ENCODE measurements at places on chromosomes 1 and 21. TPM values are rescaled to one million over a fixed set of nuclear protein-coding genes. Genes with fewer than 3 reads are reported as not detected.
A peak's percentile ranks its signal among the peaks of the same experiment; 100 is the strongest.

GRCh38 chr1:241531195-241532161 lies 700 bp upstream of the KMO start:
- no peaks in the 10 kb centered on the region for H3K36me3 ChIP-seq
- DNase-seq: no peak
- no peak overlapping the region for H3K27ac ChIP-seq
- H3K4me3 ChIP-seq: peak overlapping the region; percentile 49
- no peaks in the 10 kb centered on the region for H3K27me3 ChIP-seq

DCDC2B gene
- not detected for total RNA-seq

GRCh38 chr1:205041001-205041715 lies 1.9 kb upstream of the CNTN2 start:
- DNase-seq: no peak
- H3K27me3 ChIP-seq: no peaks in the 10 kb centered on the region
- H3K36me3 ChIP-seq: no peaks in the 10 kb centered on the region
- H3K4me3 ChIP-seq: no peak overlapping the region
- H3K27ac ChIP-seq: no peak overlapping the region
- H3K4me1 ChIP-seq: no peaks in the 10 kb centered on the region

DNA sequence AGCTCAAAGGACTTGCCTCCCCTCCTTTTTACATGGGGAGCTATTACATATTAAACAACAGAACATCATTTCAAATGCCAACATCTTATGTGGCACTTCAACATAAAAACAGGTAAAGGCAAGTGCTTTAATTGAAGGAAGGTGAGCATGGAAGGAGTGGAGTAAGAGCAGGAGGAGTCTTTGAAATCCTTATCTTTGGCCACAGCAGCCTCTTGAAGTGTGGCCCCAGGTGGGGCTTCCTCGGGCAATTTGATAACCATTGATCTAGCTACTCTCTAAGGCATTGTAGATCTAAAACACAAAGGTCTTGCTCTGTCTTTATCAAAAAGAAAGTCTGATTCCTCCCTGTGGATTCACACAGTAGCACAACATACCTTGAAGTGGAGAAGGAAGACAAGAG lies 70.9 kb upstream of the PPP2R5A start:
- DNase-seq: no peak
- H3K36me3 ChIP-seq: no peaks in the 10 kb centered on the region
- no peaks in the 10 kb centered on the region for H3K4me1 ChIP-seq
- no peak overlapping the region for H3K4me3 ChIP-seq
- no peaks in the 10 kb centered on the region for H3K27me3 ChIP-seq
- no peak overlapping the region for H3K27ac ChIP-seq

DNA sequence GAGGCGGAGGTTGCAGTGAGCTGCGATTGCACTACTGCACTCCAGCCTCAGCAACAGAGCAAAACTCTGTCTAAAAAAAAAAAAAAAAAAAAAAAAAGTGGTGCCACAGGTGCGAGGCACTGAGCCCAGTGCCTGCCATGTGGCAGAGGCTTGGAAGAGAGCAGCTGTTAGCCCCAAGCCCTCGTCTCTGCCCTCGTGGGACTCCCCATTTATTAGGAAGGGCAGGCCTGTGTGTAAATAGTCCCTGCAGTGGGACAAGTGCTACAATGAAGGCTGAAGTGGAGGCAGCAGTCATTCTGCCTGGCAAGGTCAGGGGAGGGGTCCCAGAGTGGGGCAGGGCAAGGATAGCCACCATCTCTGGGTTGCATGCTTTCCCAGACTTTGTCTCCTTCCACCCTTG lies 6.5 kb downstream of the RPS6KA1 start:
- no peak overlapping the region for H3K27ac ChIP-seq
- H3K27me3 ChIP-seq: no peaks in the 10 kb centered on the region
- no peaks in the 10 kb centered on the region for H3K4me1 ChIP-seq
- H3K4me3 ChIP-seq: no peak overlapping the region
- H3K36me3 ChIP-seq: no peaks in the 10 kb centered on the region

- DNase-seq: no peak
- H3K27ac ChIP-seq: no peak overlapping the region
- H3K36me3 ChIP-seq: no peaks in the 10 kb centered on the region
- H3K4me1 ChIP-seq: no peaks in the 10 kb centered on the region
Observed at GRCh38 chr1:238647877-238648276, 738.5 kb upstream of the CHRM3 start.

BTBD8 gene
- total RNA-seq: 3.6 TPM

DNA sequence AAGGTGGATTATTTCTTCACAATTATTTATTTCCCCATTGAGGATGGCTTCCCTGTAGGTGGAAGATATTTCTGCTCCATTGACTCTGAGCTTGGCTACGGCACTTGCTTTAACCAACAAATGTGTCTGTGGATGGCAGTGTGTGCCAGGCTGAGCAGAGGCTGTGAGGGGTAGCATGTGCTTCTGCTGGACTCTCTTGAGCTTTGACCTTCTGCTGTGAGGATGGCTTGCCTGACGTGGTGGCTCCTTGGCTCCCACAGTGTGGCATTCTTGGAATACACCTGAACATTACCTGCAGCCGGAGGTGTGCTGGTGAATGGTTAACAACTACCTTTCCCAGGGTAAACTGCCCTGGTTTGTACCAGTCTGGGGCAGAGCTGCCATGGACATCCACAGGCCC lies 46.8 kb downstream of the WDR3 start:
- no peak for DNase-seq
- H3K36me3 ChIP-seq: no peaks in the 10 kb centered on the region
- no peak overlapping the region for H3K4me3 ChIP-seq
- H3K4me1 ChIP-seq: no peaks in the 10 kb centered on the region
- H3K27ac ChIP-seq: no peak overlapping the region

DNA sequence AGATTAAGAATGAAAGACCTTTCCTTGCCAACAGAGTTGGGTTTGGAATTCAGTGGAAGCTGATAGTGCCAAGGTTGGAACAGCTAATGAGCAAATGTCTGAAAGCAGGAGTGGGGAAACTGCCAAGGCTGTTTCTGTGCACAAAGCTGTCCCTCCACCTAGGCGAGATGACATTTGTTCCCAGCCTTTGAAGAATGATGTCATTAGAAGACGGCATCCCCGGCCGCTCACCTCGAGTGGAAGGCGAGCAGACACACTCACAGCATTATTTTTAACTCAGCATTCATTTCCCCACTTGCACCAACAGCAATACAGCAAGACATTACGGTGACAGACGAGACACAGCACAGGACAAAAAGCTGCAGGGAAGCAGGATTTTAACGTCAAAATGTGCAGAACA lies 463.9 kb downstream of the PCP4 start:
- no peaks in the 10 kb centered on the region for H3K36me3 ChIP-seq
- H3K4me3 ChIP-seq: no peak overlapping the region
- H3K27me3 ChIP-seq: no peaks in the 10 kb centered on the region

RPL5 gene
- total RNA-seq: 617 TPM

IGSF3 gene
- total RNA-seq: 0.64 TPM

- no peaks in the 10 kb centered on the region for H3K4me1 ChIP-seq
- H3K4me3 ChIP-seq: no peak overlapping the region
- no peak for DNase-seq
Observed at GRCh38 chr1:160996178-160996577, 24.8 kb downstream of the F11R start.

DNA sequence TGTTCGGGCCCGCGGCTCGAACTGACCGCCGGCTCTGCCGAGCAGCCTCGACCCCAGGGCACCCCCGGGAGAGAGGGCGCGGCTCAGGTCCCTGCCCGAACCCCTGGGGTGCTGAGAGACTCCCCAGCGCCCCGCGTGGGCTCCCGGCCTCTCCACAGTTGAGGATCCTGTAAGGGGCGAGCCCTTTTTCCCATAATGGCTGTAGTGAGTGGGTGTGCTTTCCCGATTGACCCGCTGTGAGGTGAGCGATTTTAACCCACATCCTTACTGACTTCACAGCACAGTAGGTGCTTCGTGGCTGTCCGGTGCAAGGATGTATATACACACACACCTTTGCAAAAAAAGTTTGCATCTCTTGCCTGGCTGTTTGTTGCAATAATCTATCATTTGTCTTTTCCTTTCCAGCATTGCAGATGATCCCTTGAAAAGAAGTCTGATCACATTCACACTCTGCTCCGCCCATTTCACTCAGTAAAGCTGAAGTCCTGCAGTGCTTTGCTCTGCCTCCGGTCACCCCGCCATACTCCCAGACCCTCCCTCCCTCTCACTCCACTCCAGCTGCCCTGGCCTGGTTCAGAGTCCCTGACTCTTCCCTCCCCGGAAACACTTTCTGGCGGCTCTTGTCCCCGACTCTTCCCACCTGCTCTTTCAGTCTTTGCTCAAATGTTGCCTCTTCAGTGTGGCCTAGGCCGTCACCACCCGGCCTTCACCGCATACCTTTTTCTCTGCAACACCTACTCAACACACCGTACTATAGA lies 955 bp upstream of the UBE2G2 start:
- H3K36me3 ChIP-seq: peaks cover 14% of the 10 kb centered on the region
- no peak overlapping the region for H3K27ac ChIP-seq
- no peak for DNase-seq
- H3K4me1 ChIP-seq: peaks cover 14% of the 10 kb centered on the region
- no peaks in the 10 kb centered on the region for H3K27me3 ChIP-seq

GRCh38 chr1:157234705-157235273 lies 96.6 kb upstream of the ETV3 start:
- DNase-seq: no peak
- no peaks in the 10 kb centered on the region for H3K27me3 ChIP-seq
- no peaks in the 10 kb centered on the region for H3K4me1 ChIP-seq
- H3K4me3 ChIP-seq: no peak overlapping the region

DNA sequence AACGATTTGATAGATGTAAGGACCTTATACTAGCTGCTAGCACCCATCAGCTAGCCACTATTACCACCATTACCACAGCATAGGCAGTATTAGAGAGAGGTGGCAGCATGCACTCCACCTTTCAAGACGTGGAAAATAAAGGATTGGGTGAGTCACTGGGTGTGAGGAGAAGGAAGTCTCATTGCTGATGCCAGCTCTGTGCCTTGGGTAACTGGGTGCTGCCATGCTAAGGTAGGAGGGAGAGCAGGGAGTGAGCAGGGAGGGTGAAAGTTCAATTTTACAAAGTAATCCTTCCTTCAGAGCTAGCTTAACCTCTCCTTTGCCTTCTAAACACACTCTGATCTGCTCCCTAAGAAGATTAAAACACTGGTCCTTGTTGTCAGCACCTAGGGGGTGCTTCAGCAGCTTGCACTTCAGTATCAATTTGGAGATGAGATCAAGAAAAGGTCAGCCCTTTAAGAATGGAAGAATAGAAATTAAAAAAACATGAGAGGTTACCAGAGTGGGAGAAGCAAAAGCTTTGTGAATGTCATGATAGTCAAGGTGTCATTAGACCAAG lies 1.8 kb upstream of the LIN9 start:
- H3K4me3 ChIP-seq: no peak overlapping the region
- H3K36me3 ChIP-seq: no peaks in the 10 kb centered on the region
- no peaks in the 10 kb centered on the region for H3K27me3 ChIP-seq
- no peak for DNase-seq
- H3K27ac ChIP-seq: no peak overlapping the region
- peaks cover 8% of the 10 kb centered on the region for H3K4me1 ChIP-seq

MCOLN2 gene
- total RNA-seq: not detected

GRCh38 chr1:58584082-58584895 lies 7.2 kb upstream of the TACSTD2 start:
- peak overlapping the region; percentile 71 for H3K27ac ChIP-seq
- no peaks in the 10 kb centered on the region for H3K36me3 ChIP-seq
- peaks cover 25% of the 10 kb centered on the region for H3K4me1 ChIP-seq
- peak; percentile 59 for DNase-seq
- H3K4me3 ChIP-seq: no peak overlapping the region

CR1L gene
- total RNA-seq: not detected

- no peak overlapping the region for H3K4me3 ChIP-seq
- no peaks in the 10 kb centered on the region for H3K4me1 ChIP-seq
- no peaks in the 10 kb centered on the region for H3K36me3 ChIP-seq
- H3K27me3 ChIP-seq: no peaks in the 10 kb centered on the region
- H3K27ac ChIP-seq: no peak overlapping the region
Observed at GRCh38 chr1:234571702-234572101, 38.3 kb downstream of the IRF2BP2 start.

DNA sequence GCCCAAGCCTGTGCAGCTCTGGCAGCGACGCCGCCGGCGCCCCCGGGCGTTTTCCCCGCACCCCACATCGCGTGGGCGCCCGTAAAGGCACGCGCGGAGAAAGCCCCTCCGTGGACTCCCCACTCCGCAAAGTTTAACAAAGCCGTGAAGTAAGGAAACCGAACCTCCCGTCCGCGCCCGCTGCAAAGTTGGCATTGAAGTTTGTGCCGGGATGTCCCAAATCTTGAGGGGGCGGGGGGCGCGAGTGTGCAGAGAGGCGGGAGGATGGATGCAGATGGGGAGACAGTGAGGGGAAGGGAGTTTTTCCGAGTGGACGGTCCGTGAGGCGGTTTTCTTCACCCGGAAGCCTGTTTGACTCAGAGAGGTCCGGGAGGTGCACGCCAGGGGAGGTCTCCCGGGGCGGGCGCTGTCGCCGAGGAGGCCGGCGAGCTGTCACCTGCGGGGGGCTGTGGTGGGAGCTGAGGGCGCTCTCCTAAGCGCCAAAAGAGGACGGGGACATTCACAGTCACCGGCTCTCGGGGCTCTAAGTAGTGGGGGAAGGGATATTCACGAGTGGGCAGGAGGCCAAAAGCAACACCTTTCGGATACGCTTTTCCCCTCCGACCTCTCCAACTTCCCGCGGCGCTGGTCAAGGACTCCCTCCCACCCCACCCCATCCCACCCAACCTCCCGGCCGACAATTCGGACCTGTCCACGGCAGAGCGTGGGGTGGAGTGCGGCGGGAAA lies 1.3 kb downstream of the WLS start:
- peak; percentile 70 for DNase-seq
- no peaks in the 10 kb centered on the region for H3K36me3 ChIP-seq
- H3K27ac ChIP-seq: peak overlapping the region; percentile 78
- H3K27me3 ChIP-seq: no peaks in the 10 kb centered on the region
- peaks cover 13% of the 10 kb centered on the region for H3K4me1 ChIP-seq

DNA sequence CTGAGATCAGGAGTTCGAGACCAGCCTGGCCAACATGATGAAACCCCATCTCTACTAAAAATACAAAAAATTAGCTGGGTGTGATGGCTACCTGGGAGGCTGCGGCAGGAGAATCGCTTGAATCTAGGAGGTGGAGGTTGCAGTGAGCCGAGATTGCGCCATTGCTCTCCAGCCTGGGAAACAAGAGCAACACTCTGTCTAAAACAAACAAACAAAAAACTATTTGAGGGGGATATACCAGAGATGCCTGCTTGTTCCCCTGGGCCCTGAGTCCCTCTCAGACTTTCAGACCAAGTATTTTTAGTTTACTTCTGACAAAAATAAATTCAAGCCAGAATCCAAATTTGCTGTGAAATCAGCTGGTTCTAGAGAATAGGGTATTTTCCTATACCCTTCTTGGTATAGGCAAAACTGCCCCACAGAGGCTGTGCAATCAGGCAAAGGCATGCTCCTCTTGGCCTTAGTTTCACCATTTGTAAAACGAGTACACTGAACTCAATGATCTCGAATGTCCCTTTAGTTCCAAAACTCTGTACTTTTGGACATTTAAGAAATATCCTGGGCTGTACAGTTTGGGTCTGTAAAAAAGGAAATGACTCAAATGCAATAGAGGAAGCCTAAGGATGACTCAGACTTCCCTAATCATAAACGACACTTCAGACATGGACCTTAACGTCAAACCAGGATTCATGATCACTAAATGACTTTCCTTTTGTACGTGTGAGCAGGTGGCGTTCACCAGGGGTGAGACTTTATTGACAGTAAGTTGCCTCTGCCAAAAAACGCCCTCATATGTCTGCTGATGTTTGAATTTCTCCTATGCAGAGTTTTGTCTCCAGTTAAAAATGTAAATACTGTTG lies 16.1 kb downstream of the ENSA start:
- H3K4me3 ChIP-seq: peak overlapping the region; percentile 27
- peak overlapping the region; percentile 91 for H3K27ac ChIP-seq
- DNase-seq: peak; percentile 36
- H3K36me3 ChIP-seq: peaks cover 8% of the 10 kb centered on the region
